Fibroblast of pulmonary artery (primary cell): ENCODE measurements at places on chromosomes 3 and 15.

GRCh38 chr3:177034832-177035475 lies 162.3 kb downstream of the TBL1XR1 start:
- DNase-seq = no peak

- peak; percentile 49 for DNase-seq
Observed at GRCh38 chr3:101643861-101644613, 32.9 kb downstream of the ZBTB11 start.

- peak; percentile 90 for DNase-seq
Observed at GRCh38 chr15:69305204-69305931, 6.7 kb downstream of the PAQR5 start.

GRCh38 chr15:79004336-79004735 lies 59.5 kb upstream of the CTSH start:
- peak; percentile 64 for DNase-seq

- DNase-seq = peak; percentile 39
Observed at GRCh38 chr3:181326637-181327223, 337.2 kb upstream of the DNAJC19 start.

DNA sequence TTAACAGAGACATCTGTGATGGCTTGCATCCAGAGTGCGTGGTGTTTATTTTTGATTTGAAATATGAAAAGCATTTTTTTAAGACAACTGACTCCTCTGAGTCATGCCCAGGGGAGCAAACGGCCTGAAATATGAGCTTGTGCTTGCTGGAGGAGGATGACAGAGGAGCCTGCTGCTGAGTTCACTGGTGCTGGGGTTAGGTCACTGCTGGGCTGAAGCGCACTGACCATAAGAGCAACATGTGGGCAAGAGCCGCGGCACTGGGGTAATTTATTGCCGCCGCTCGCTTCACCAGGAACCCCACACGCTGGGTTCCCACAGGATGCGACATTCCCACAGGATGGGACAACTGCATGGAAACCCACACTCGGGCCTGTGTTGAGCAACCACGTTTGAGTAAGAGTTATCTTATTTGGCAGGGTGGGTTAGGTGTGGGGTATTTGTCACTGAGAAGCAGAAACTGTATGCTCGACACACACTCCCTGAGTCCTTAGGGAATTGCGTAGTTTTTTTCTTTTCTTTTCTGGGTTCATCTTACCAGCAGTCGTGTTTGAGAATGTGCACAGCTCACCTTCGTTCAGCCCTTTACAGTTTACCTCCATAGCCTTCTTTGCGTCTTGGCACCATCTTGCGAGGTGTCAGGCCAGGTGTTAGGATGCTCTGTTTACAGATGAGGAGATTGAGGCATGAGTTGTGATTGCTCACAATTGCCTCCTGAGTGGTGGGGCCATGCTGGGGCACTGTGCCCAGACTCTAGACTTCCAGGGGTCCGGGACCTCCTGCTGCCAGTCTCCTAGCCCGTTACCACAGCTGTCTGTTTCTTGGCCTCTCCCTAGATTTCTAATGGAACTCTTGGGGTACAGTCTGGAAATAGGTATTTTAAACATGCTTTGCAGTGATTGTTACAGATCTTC lies 60.4 kb downstream of the SMAD3 start:
- peak; percentile 98 for DNase-seq

- no peak for DNase-seq
Observed at GRCh38 chr3:71616571-71617021, 33.1 kb upstream of the FOXP1 start.

DNA sequence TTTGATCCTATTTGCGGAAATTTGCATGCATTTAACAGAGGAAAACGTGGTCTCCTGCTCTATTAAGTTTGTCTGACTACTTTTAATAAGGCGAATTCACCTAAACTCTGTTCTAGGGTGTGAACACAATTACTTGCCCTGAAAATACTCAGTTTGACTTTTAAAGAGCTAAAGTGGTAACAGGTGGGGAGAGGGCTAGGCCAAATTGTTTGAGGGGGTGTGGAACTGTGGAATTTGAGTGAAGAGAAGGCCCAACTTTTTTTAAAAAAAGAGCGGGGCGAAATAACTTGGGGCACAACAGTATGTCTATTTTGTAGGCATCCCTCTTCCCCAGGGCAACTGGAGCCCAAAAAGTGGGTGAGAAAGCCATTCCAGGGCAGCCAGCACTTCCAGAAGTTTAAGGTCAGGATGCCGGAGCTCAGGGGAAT lies 580 bp upstream of the FXR1 start:
- DNase-seq = no peak

DNA sequence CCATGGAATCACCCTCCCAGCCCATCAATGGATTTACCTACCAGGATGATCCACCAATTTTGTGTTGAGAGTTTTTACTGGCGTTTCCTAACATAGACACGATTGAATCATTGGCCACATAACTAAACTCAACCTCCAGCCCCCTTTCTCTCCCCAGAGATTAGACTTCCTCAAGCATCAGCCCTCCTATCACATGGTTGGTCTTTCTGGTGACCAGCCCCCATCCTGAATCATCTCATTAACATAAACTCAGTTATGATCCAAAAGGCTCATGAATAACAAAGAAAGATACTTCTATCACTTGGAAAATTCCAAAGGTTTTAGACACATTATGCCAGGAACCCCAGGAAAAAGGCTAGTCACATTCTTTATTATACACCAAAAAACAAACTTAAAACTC lies 21.2 kb downstream of the PRKAR2A start:
- peak; percentile 92 for DNase-seq

DNA sequence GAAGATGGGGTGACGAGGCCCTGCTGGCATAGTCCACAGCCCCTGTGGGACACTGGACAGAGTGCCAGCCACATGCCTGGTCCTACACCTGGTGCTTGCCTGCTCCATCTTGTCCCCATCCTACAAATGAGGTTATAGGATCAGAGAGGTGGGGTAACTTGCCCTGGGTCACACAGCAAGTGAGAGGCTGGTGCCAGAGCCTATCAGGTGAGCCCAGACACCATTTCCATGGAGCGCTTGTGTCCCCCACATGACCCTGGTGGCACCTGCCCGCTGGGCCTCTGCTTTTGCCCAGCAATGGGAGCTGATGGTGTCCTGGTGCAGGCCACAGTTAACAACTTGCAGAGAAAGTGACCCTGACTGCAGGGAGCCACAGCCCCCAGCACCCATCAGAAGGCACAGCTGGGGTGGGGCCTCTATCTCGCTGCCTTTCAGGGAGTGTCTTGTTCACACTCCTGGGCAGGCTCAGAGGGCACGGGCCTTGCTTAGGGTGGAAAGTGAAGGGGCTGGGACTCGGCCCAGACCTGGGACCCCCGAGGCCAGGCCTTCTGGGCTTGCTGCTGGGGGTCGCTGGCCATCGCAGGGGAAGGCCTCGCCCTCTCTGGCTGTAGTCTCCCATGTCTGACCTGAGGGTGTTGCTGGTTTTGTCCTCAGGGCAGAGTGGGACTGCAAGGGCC lies 7.2 kb downstream of the PLXNA1 start:
- DNase-seq = no peak

DNA sequence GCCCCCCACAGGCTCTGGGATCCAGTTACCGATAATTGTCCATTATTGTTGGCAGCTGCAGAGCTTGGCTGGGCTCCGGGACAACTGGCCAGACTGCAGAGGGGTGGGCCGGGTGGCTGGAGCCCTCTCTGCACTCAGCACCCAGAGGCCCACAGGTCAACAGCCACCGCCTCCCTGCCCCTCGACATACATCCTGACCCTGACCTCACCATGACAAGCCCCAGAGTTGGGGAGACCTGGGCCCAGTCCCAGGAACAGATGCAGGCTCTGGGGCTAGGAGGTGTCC lies 22.4 kb downstream of the PTH1R start:
- no peak for DNase-seq

- no peak for DNase-seq
Observed at GRCh38 chr3:98445949-98446406, 17.0 kb upstream of the OR5K1 start.

DNA sequence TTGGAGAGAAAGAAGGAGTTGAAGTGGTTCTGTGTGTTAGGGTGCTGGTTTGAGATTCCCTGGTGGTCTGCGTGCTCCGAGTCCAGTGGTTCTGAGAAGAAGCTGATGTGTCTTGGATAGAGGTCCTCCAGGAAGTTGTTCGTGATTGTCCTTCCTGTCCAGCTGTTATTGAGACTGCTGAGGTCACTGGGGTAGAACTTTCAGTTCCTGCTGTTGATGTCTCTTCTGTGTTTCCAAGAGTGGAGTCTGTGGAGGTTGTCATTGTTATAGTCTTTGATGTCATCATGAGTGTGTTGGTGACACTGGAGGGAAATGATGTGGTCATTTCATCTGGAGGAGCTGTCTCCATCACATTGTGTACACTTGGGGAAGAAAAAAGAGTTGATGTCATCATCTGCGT lies 20.8 kb downstream of the MUC4 start:
- DNase-seq = no peak

- no peak for DNase-seq
Observed at GRCh38 chr15:69518806-69519205, 66.2 kb downstream of the RPLP1 start.

GRCh38 chr3:187072102-187072501 lies 67.2 kb downstream of the RPL39L start:
- DNase-seq = no peak

- DNase-seq = no peak
Observed at GRCh38 chr3:127701280-127701911, 28.6 kb downstream of the ABTB1 start.
